ENCODE measurements at places on chromosomes 6 and 20.

GRCh38 chr6:30689022-30689865 lies 1.5 kb downstream of the NRM start:
- no peak for DNase-seq

DNA sequence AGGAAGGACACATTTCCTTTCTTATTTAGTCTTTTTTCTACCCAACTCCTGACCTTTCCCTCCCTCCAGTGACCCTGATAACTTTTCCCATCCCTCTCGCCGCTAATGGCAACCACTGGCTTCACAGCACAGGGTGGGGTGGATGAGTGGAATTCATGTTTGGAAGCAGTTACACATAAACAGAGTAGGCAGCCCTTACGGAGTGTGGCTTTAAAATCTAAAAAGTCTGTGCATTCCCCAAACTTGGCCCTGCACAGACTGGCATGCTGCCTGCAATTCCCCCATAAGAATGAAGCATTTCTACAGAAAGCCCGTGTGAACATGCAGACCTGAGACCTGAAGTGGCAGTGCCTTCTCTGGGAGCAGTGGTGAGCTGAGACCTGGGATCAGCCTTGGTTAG lies 275.9 kb upstream of the PRND start:
- DNase-seq: no peak

GRCh38 chr20:56978475-56978874 lies 288.0 kb downstream of the BMP7 start:
- no peak for DNase-seq

- DNase-seq: no peak
Measured at GRCh38 chr6:121503589-121503991, 68.1 kb downstream of the GJA1 start.

DNA sequence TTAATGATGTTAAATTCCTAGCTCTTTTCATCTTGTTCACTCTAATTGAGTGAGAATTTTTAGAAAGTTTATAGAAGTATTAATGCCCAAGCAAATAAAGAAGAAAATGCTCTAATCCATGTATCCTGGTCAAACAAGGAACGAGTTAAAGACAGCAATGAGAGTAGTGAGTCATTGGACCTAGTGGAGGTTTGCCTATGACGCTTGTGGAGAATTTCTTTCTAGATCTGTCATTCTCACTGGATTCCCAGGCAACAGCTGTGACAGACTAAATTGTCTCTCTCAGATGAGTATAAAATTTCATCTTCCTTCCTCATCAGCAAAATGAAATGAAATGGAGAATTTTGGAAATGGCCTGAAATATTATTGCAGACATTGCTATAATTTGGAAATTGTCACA lies 127.9 kb downstream of the COL19A1 start:
- DNase-seq: no peak

DNA sequence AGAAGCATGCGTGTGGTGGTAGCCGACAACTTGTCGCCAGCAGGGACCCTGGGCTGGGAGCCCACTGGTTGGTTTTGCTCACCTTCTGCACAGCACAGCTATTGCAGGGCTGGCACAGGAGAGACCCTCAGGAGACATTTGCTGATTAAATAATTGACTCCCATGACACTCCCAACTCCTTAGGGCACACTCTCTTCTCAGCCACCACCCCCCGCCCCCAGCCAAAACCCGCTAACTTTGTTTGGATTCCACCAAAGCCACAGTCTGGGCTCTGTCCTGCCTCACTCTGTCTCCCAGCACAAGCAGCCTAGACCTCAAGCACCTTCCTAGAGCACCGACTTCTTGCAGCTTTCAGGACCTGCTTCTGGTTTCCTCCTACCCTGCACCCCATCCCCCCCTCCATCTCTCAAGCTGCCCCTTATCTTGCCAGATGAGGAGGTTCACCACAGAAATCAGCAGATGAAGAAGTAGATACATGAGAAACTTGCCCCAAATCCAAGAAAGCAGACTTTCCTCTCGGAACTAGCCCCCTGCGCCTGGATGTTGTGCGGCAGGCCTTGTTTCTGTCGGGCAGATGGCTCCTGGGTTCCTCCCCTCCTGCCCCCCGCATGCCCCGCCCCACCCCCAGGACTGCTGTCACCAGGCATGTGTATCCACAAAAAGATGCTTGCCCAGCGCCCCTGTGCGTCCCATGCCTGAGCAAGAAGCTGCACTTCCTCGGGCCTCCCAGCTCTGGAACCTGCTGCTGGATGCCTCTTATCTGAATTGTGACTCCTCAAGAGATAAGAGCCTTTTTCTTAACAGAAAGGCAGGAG lies 35.0 kb upstream of the CD93 start:
- DNase-seq: no peak

GRCh38 chr6:35296931-35297600 lies 552 bp upstream of the DEF6 start:
- DNase-seq: no peak

DNA sequence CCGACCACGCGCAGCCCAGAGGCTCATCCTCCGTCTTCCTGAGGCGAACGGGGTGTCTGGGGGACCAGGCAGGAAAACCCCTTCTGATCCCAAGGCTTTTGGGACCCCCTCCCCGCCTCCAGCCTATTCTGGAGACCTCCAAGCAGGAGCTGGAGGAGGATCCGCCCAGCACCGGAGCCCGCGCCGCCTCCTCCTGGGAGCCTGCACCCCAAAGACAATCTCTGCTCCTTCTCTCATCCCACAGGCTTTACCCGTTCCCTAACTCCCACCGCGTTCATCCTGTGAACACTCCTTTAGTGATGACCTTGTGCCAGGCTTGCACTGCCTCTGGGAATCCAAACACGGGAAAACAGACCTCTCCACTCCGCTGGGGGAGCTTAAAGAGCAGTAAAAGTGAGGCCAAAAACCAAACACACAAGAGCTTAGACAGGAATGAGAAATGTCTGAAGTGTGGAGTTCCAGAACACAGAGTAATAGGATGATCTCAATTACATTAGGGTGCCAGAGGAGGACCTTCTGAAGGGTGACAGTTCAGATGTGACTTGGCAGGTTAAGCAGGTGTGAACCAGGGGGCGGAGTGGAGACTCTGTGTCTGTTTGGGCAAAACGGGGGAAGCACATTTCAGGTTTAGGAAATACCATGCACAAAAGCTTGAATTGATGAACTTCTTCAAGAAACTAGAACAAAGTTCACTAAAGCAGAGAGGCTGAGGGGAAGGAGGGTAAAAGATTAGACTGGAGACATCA lies 7.6 kb downstream of the HLA-DRB5 start:
- no peak for DNase-seq

- DNase-seq: no peak
Measured at GRCh38 chr6:14278446-14278845, 160.9 kb downstream of the CD83 start.

- no peak for DNase-seq
Measured at GRCh38 chr6:54810147-54810546, 36.4 kb upstream of the FAM83B start.

DNA sequence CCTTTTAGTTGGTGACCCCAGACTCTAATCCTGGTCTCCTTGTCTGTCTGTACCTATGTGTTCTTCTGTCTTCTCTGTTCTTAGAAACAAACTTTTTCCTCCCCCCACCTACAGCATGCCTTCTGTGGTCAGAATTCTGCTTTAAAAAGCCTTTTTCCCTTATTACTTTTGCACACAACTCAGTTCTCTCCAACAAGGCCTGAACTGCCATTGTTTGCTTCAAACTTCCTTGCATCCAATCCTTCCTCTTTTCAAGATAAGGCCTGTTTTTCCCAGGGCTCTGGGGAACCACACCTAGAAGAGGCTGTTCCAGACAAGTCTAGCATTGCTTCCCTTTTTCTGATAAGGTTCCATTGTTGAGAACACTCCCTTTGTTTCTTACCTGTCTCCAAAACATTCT lies 22.2 kb upstream of the NCOA3 start:
- no peak for DNase-seq

DNA sequence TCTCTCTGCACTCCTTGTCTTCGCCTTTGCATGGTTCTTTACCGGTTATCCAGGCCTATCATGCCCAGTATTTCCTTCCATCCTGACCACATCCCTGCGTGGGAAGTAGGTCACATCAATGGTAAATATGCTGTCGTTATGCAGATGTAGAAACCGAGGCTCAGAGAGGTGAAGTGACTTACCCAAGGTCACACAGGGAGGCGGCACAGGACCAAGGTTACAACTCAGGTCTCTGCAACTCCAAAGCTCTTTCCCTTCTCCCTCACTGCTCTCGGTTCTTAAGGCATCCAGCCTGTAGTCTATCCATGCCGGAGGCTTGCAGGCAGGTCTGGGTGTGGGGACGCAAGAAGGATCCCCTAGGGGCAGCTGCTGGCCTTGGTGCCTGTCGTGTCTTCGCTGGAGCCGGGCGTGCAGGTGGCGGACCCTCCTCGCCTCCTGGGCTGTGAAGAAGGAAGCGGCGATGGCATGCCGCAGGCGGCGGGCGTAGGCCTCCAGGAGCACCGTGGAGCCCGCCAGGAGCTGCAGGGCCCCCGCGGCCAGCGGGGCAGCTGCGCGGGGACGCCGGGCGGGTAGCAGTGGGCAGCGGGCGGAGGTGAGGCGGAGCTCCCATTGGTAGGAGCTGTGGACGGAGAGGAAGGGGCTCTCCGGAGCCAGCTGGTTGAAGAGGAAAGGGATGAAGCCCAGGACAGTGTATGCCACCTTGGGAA lies 9.1 kb downstream of the OCSTAMP start:
- DNase-seq: no peak

- DNase-seq: no peak
Measured at GRCh38 chr6:136932599-136932998, 10.5 kb downstream of the SLC35D3 start.

DNA sequence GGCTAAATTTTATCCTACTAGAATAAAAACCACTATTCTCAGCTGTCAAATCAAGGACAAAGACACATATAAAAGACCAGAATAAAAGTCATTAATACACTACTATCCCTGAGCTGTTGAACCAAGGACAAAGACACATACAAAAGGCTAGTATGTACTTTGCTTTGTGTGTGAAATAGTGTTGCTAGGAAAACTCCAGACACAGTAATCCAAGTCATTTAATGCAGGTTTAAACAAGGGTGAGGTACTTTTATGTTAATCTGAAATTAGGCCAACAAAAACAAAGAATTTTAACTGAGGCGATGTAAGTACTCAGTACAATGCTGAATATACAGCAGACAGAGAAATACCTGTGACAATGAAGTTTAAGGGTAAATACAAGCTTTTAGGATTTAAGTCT lies 18.9 kb downstream of the GCLC start:
- DNase-seq: no peak

DNA sequence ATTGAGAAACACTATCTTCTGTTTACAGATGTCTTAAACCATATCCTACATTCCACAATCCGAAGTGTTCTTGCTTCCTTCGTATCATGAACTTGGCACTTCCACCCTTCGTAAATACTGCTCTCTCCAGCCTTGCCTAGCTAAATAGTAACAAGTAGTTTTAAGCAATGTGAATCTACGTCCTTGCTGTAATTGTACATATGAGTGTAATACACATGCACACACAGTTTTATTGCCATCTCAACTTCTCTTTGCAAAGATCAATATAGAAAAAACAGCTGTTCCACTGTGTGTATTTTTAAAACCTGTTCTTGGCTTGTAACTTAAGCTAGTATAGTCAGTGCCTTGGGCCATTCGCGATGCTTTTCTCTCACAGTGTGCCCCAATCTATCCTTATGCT lies 1524.7 kb downstream of the GRIK2 start:
- DNase-seq: no peak

GRCh38 chr6:1474205-1474604 lies 84.8 kb downstream of the FOXF2 start:
- DNase-seq: no peak

GRCh38 chr6:90859612-90860011 lies 272.7 kb upstream of the MAP3K7 start:
- DNase-seq: no peak

DNA sequence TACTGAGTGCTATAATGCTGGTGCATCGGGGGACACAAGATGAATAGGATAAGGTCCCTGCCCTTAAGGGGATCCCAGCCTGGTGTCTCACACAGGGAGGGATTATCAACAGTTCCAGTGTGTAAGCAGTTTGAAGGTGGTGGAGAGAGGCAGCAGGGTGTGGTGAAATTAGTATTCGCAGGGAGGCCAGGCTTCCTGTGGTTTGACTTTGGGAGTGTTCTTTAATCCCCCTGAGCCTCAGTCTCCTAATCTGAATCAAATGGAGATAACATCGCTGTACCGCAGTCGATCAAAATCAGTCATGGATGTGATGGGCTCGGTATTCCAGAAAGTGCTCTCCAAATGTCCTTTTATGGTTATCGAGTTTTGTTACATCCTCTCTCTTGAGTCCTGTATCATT lies 288.1 kb upstream of the SUPT3H start:
- no peak for DNase-seq

- DNase-seq: no peak
Measured at GRCh38 chr6:106519460-106520394, 109.6 kb downstream of the RTN4IP1 start.

DNA sequence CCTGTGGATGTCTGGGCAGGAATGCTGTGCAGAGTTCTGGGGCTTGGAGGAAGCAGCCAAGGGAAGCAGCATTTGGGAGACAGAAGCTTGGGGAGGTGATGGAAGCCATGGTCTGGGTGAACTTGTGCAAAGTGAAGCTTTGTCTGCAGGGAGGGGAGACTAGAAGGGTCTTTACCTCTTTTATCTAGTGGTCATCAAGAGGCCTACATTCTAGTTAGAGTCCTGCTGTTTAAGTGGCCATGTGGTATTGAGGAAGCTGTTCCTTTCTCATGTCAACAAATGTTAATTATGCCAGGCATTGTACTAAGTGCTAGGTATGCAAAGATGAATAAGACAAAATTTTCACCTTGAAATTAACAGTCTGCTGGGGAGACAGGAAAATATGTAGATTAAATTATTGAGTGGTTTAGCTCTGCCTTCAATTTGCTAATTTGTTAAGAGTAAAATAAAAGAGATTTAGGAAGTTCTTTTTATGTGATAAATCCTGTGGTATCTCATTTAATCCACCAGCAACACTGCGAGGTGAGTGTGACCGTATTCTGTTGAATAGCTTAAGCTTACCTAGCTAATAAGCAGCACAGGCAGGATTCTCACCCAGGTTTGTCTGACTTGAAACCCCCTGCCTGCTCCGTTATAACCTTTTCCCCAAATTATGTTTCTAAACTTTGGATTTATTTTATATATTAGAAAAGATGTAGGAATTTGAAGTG lies 43.1 kb downstream of the ARID1B start:
- DNase-seq: no peak

GRCh38 chr6:34535646-34536045 lies 20.5 kb downstream of the SPDEF start:
- no peak for DNase-seq

DNA sequence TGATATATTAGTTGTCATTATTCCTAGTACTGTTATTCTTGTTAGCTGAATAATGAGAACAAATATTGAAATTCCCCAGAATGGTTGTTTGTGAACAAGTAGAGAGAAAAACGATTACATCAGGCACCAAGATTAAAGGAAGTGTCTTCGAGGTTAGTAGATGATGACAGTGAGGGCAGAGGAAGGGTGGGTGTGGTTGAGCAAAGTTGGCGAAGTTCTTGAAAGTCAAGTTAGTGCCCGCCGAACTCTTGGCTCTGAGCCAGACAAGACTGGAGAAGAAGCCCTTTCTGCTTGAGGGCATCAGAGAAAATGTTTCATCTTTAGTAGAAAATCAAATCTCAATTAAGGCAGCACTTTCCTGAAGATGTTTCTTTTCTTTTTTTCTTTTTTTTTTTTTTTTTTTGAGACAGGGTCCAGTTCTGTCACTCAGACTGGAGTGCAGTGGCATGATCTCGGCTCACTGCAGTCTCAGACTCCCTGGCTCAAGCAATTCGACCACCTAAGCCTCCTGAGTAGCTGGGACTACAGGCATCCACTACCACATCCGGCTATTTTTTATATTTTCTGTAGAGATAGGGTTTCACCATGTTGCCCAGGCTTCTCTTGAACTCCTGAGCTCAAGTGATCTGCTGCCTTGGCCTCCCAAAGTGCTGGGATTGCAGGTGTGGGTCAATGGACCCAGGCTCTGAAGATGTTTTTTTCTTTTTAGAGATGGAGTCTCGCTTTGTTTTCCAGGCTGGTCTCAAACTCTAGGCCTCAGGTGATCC lies 77.1 kb downstream of the SGK1 start:
- no peak for DNase-seq

All from globus pallidus (tissue), 1 donor.